ENCODE measurements at places on chromosomes 5 and 9.

GRCh38 chr5:159509002-159509660 is 178.8 kb upstream of the IL12B start:
- DNase-seq = no peak

DNA sequence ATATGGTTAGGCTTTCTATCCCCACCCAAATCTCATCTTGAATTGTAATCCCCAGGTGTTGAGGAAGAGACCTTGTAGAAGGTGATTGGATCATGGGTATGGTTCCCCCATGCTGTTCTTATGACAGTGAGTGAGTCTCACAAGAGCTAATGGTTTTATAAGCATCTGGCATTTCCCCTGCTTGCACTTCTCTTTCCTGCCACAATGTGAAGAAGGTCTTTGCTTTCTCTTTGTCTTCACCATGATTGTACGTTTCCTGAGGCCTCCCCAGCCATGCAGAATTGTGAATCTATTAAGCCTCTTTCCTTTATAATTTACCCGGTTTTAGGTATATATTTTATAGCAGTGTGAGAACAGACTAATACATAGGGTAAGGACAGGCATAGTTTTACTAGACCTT is 334.5 kb downstream of the TLR4 start:
- DNase-seq = no peak

DNA sequence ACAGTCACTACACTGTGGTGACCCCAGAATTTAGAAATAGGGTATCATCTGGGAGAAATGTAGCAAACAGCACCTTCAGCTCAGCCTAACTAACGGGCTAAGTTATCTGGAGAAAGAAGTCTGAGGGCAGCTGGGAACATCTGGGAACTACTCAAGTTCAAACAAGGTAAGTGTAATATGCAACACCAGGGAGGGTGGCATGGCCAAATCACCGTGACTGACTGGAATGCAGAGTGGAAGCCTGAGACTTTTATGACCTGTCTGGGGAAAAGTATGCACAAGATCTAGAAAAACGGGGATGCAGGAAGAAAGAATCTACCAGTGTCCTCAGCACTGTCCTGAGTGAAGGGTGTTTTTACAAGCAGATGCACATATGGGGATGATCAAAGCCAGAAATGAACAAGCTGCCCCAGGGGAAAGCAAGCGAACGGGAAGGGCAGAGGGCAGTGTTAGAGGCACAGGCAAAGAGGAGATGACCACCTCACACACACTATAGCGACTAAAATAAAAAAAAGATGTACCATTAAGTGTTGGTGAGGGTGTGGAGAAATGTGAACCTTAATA is 59.9 kb downstream of the SERINC5 start:
- DNase-seq = no peak

- no peak for DNase-seq
Measured at GRCh38 chr5:5739490-5739945, 317.0 kb downstream of the ICE1 start.

GRCh38 chr9:132366481-132366880 is 11.7 kb upstream of the SETX start:
- DNase-seq = no peak

DNA sequence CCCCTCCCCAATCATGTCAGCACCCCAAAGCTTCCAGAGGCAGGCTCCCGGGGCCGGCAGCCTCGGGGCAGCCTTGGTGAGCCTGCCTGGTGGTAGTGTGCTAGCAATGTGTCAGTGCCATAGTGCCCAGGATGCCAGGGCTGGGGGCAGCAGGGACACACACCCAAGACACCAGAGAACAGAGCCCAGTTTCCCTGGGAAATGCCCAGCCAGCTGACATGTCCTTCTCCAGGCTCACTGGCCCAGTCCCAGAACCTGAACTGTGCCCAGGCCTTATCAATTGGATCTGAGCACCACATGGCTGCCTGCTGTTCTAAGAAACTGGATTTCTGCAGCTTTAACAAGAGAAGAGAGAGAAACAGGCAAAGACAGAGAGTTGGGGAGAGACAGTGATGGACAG is 74.9 kb upstream of the LRRTM2 start:
- DNase-seq = no peak

- DNase-seq = peak; percentile 24
Measured at GRCh38 chr9:14277244-14277643, 36.7 kb downstream of the NFIB start.

GRCh38 chr5:133953568-133954145 is 14.8 kb downstream of the C5orf15 start:
- DNase-seq = no peak

- DNase-seq = no peak
Measured at GRCh38 chr5:85488295-85488694, 1103.6 kb upstream of the EDIL3 start.

- DNase-seq = peak; percentile 59
Measured at GRCh38 chr9:130128733-130129431, 43.3 kb upstream of the NCS1 start.

- DNase-seq = no peak
Measured at GRCh38 chr9:37706290-37706689, 47.3 kb upstream of the TRMT10B start.

DNA sequence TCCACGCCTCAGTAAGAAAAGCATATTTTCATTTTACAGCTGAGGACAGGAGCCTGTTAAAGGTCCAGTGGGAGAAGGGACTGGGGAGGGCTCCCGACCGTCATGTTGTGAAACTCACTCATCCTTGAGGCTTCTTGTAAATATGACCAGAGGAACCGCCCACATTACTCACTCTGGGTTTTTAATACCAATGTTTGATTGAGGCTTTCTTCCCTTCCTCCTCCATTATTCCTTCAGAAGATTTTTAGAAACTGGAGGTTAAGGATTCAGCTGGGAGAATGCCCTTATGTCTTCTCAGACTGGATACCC is 61.4 kb upstream of the GLRX start:
- no peak for DNase-seq

DNA sequence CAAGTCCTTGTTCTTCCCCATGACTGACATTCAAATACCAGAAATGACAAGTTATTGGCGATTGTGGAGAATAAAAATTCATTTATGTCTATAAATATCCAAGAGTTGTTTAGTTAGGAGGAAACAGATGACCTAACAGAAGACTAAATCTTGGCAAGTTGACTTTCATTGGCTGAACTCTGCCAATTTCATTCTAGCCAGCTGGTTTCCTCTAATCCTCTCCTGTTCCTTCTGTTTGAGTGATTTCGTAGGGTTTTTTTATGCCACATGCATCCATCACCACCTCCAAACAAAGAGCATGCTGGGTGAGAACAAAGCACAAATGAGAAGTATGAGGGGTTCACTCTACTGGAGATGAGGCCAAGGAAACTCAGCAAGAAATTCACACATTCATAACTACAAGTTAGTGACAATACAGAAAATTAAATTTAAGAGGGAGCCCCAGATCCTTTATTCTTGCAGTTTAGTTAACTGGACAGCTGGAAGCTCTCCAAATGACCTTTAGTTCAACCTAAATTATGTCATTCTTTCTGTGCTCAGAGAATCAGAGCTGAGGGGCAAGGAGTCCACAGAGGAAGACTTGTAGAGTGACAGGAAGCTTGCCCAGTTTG is 932.0 kb downstream of the TLE4 start:
- DNase-seq = no peak

- peak; percentile 74 for DNase-seq
Measured at GRCh38 chr5:179819296-179820126, 1.2 kb upstream of the SQSTM1 start.

- DNase-seq = no peak
Measured at GRCh38 chr5:133902511-133903118, 65.8 kb downstream of the C5orf15 start.

- no peak for DNase-seq
Measured at GRCh38 chr9:749716-750115, 91.8 kb upstream of the DMRT1 start.

GRCh38 chr9:32589083-32589723 is 16.2 kb upstream of the NDUFB6 start:
- DNase-seq = no peak

- DNase-seq = no peak
Measured at GRCh38 chr9:18362166-18362565, 111.8 kb upstream of the ADAMTSL1 start.

- no peak for DNase-seq
Measured at GRCh38 chr9:69898714-69899209, 78.1 kb downstream of the CFAP95 start.

GRCh38 chr5:89064054-89064453 is 181.1 kb upstream of the MEF2C start:
- no peak for DNase-seq

GRCh38 chr9:36137392-36138004 is 965 bp downstream of the GLIPR2 start:
- no peak for DNase-seq

GRCh38 chr5:14102666-14103065 is 40.5 kb upstream of the TRIO start:
- DNase-seq = no peak

DNA sequence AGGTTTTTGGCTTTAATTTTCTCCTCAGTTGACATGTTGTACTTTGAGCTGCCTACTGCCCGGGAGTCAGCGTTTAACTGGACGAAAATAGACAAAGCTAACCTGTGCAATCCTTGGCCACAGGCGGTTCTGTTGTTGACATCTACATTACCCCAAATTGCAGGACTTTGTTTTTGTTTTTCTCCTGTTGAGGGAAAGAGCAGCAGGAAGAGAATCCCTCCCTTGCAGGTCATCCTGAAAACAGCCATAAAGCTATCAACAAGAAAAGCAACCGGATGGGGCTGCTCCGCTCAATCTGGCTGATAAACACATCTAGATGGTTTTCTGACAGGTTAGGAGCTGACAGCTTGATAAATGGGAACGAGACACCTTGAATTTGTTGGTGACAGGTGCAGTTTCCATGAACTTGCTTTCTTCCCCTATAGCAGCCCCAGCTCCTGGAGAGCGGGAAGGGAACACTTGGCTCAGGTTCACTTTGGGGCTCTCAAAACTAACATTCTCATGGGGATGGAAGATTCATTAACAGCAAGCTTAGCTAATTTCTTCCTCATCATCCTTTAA is 331.5 kb downstream of the SLIT3 start:
- no peak for DNase-seq

- no peak for DNase-seq
Measured at GRCh38 chr5:2022436-2022835, 139.7 kb upstream of the IRX4 start.

GRCh38 chr9:19681846-19682245 is 107.0 kb downstream of the SLC24A2 start:
- no peak for DNase-seq

GRCh38 chr9:127793093-127793708 is 7.4 kb downstream of the CDK9 start:
- no peak for DNase-seq

- no peak for DNase-seq
Measured at GRCh38 chr5:177188775-177189174, 55.2 kb downstream of the NSD1 start.

- no peak for DNase-seq
Measured at GRCh38 chr9:6029604-6030274, 14.3 kb upstream of the RANBP6 start.

- peak; percentile 90 for DNase-seq
Measured at GRCh38 chr9:137550231-137550621, at the start of gene PNPLA7. PNPLA7 (minus strand) TSS chr9:137550402; CDS start chr9:137550197, 205 bp downstream.

GRCh38 chr9:90100014-90100413 is 495.2 kb downstream of the GADD45G start:
- no peak for DNase-seq

DNA sequence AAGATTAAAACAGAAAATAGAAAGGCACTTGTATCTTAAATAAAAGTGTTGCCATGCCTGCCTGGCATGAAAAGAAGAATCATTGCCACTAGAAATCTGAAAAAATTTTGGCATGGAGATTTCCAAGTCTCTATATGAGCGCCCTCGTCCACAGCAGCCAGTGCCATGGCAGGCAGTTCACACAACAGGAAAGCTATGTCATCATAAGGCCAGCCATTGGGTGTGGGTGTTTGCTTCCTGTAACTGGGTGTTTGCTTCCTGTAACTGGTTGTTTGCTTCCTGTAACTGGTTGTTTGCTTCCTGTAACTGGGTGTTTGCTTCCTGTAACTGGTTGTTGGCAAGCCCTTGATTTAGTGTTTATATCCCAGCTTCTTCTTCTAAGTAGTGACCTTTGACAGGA is 446.7 kb downstream of the IRX1 start:
- no peak for DNase-seq

DNA sequence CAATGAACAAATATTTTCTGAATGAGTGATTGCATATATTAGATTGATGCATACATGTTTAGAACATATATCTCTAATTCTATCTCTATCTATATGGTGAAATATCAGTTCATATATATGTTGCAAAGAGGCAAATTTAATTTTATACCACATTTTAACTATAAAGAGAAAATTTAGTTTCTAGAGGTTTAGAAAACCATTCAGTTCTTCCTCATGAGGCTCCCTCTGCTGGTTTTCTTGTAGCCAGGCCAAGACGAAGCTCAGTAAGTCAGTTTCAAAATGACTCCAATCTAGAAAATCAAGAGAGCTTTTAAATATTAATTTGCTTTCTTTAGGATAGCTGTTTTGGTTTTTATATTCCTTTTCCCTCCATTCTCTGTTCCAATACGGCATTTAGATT is 312.1 kb downstream of the TMEM232 start:
- DNase-seq = no peak

GRCh38 chr5:17444496-17444895 is 53.5 kb upstream of the TAF11L2 start:
- no peak for DNase-seq

DNA sequence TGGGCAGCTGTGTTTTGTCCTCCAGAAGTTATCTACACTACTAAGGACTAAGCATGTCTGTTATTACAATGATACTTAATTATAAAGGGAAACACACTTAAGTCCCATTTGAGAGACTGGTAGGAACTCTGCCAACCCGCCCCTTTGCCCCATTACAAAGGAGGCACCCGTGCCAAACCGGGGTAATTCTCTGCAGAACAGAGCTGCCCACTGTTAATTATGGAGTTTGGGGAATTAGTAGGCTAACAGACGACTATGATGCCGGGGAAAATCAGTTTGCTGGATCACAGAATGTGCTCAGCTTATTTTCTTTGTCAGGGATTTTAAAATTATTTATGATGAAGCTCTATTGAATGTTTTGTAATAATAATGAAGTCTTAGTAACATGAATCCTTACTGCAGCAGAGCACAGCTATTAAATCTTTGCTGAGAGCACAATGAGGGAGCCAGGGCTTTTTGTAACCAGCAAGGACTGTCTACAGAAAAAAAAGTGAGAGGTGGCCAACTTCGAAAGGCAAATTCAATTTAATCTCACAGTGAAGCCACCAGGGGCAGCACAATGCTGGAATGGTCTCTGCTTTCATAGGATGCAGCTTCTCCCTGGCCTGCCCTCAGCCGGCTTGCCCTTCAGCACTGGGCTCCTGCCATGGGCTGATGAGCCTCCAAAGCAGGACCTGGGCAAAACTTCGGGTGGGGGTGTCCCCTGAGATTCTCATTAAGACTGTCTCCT is 134.5 kb downstream of the GNAQ start:
- no peak for DNase-seq

GRCh38 chr5:142913728-142914338 is 143.7 kb downstream of the ARHGAP26 start:
- DNase-seq = no peak

DNA sequence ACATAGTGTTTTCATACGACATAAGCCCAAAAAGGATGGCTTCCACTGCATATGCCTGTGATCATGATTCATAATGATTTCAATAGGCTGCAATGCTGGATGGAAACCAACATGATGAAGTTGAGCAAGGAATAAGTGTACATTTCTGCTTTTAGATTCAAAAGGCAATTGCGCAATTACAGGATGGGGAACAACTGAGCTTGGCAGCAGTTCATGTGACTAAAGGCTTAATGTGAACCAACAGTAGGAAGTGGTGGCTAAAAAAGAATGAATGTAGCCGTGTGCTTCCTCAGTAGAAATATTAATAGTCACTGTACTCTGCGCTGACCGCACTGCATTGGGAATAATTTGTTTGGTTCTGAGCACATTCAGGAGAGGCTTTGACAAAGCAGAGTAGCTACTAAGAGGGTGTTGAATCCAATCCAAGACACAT is 51.2 kb downstream of the SLC1A3 start:
- DNase-seq = peak; percentile 75

GRCh38 chr9:84818791-84819190 is 149.3 kb downstream of the NTRK2 start:
- DNase-seq = no peak

All from mucosa of gallbladder (tissue), 1 donor.